ENCODE measurements at places on chromosomes 16 and 17.

- no peak for DNase-seq
Measured at GRCh38 chr16:72878301-72879269, 169.3 kb downstream of the ZFHX3 start.

- DNase-seq: no peak
Measured at GRCh38 chr17:51189628-51190027, 23.4 kb downstream of the NME2 start.

GRCh38 chr16:25121824-25122600 is 10.5 kb downstream of the LCMT1 start:
- no peak for DNase-seq

DNA sequence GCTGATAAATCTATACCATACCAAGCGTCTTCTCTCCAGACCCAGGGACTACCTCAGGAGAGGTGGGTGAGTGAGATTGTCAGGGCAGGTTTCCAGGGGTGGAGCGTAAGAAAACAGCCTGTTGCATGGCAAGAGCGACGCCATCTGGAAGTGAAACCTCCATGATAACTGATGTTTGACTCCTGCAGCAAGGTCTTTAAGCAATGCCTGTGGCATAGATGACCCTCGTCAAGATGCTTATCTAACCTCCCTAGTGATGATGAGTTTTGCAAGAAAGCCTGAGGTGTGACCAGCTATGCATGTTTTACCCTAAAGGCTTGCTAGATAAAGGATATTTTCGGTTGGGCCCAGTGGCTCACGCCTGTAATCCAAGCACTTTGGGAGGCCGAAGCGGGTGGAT is 71.6 kb downstream of the GSG1L start:
- DNase-seq: no peak

- no peak for DNase-seq
Measured at GRCh38 chr16:49749816-49750215, 106.1 kb downstream of the ZNF423 start.

DNA sequence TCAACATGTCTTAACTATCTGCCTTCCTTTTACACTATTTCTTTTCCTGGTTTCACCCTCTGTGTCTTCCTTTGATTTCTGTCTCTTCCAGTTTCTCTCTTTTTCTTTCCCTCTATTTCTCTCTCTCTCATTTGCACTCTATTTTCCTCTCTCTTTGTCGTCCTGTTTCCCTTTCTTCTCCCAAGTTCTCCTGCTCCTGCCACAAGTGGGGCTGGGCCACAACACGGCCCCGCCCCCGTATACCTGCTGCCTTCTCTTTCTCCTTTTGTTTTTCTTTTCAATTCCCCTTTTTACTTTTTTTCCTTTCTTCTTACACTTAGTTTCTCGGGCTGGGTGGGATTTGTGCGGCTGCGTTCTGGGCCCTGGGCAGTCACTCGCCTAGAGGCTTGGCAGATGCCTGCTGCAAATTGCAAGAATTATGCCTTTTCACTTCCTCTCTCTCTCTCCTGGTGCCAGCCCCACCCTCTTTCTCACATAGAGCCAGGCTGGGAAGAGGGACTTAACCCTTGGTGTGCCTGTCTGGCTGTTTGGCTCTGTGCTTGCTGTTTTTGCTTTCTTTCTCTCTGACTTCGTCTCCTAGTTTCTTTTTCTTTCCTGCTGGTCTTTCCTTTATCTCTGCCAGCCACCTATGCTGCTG is 2139.4 kb downstream of the TP53TG3F start:
- no peak for DNase-seq

DNA sequence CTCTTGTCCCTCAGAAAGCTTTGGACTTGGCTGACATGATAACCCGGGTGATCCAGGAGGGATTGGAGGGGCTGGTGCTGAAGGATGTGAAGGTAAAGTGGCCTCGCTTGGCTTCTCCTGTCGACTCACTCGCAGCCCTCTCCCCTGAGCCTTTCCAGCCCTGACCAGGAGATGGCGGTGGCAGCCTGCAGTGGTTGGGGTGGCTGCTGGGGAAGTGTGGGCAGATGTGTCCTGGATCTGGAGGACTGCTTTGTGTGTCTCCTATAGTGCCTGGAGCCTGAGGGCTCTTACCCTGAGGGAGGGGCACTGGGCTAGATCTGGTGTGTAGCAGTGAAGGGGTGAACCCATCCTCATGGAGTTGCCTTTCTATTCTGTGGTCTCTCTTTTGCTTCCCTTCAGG is 17.9 kb downstream of the LIG3 start:
- DNase-seq: peak; percentile 72

DNA sequence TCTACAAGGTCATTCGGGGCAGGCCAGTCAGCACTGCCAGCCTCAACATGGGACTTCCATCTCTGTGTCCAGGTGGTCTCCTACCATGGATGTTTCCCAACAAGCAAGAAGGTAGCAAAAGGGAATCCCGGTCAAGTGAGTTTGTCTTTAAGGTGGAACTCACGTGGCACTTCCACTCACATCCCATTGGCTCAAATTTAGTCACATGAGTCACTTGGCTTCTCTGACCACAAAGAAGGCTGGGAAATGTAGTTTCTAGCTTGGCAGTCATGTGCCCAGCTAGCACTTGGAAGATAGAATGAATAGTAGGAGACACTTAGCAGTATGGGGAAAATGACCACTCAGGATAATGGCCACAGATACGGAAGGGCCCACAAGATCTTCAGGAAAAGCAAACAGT is 106.6 kb downstream of the AIPL1 start:
- DNase-seq: no peak

DNA sequence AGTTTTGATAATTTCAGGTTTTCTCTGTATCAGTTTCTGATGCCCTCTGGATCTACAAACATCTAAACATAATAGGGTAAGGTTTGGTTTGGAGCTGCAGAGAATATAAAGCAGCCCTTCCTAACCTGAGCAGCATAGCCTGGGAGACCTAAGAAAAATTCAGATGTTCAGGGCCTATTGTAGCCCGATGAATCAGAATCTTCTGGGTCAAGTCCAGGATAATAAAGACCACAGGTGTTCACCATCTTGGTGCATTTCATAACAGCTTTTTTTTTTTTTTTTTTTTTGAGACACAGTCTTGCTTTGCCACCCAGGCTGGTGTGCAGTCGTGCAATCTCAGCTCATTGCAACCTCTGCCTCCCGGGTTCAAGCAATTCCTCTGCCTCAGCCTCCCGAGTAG is 19.7 kb upstream of the ARHGAP17 start:
- DNase-seq: no peak

- DNase-seq: no peak
Measured at GRCh38 chr16:15865742-15866141, 8.9 kb upstream of the MYH11 start.

- DNase-seq: no peak
Measured at GRCh38 chr17:75019146-75019545, 6.7 kb downstream of the MRPL58 start.

DNA sequence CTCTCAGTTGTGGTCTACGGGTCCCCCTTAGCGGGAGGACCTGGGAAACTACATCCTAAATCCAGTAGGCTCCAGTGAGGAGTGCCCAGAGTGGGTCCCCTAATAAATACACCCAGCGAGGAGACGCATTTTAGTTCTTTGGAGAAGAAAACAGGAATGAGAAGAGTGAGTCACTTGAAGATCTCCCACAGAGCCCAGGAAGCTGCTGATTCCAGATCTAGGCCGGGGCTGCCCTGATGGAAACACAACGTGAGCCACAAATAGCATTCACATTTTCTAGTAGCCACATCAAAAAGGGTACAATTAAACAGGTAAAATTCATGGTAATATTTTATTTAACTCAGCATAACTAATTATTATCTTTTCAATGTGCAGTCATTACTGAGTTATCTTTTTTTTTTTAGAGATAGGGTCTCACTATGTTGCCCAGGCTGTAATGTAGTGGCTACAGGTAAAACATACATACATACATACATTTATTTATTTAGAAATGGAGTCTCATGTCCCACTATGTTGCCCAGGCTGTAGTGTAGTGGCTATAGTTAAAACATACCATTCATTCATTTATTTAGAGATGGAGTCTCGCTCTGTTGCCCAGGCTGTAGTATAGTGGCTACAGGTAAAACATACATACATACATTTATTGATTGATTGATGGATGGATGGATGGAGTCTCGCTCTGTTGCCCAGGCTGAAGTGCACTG is 21.5 kb downstream of the FBXO31 start:
- no peak for DNase-seq

- no peak for DNase-seq
Measured at GRCh38 chr16:101586-101985, 23.6 kb downstream of the MPG start.

GRCh38 chr16:48562475-48562874 is 47.5 kb downstream of the N4BP1 start:
- DNase-seq: no peak

DNA sequence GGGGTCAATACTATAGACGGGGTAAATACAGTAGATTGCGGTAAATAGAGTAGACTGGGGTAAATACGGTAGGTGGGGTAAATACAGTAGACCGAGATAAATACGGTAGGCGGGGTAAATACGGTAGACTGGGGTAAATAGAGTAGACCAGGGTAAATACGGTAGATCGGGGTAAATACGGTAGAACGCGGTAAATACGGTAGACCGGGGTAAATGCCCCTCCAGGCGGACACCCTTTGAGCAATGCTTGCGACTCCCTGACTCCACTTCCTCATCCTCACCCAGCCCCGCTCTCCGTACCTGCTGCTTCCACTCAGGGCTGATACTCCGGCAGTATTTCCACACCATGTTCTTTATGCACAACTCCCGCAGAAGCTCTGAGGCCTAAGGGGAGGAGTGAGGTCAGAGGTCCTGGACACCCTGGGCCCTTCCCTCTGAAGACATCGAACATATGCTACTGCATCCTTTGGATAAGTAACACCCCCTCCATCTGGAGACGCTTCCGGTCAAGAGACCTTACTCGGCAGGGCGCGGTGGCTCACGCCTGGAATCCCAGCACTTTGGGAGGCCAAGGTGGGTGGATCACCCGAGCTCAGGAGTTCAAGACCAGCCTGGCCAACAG is 13.3 kb upstream of the CRK start:
- no peak for DNase-seq

GRCh38 chr17:64978138-64978537 is 58.9 kb upstream of the LRRC37A3 start:
- no peak for DNase-seq

DNA sequence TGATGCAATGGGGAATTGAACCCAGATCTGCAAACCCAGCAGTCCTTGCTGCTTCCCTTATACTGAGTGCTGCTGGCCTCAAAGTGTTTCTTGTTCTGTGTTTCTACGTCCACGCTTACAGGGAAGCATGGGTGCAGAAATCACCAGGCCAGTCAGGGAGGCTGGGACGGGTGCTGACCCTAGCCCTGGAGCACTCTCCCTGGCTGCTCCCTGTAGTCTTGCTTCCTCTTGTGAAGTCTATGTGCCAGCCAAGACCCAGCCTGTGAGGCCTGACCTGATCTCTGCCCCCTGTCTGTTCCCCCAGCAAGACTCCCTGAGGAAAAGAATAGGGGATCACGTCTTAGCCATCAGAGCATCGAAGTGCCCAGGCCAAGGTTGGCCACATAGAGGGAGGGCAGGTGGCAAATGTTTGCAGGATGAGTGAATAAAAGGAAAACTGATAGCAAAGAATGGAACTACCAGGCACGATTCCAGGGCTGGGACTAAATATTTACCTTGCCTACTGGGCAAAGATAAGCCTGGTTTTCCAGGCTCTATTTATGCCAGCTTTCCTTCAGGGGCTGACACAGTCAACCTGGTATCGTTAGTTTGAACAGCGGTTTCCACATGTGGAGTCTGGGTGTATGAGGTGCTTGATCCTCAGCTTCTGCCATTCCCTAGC is 41.2 kb upstream of the RHOT1 start:
- DNase-seq: no peak

Data from D721Med (cell line).